ENCODE measurements at places on chromosomes 11 and 22.

GRCh38 chr22:47808236-47808635 lies 1045.8 kb downstream of the TBC1D22A start:
- no peak for DNase-seq

- no peak for DNase-seq
Observed at GRCh38 chr22:34019190-34019845, 99.0 kb upstream of the LARGE1 start.

DNA sequence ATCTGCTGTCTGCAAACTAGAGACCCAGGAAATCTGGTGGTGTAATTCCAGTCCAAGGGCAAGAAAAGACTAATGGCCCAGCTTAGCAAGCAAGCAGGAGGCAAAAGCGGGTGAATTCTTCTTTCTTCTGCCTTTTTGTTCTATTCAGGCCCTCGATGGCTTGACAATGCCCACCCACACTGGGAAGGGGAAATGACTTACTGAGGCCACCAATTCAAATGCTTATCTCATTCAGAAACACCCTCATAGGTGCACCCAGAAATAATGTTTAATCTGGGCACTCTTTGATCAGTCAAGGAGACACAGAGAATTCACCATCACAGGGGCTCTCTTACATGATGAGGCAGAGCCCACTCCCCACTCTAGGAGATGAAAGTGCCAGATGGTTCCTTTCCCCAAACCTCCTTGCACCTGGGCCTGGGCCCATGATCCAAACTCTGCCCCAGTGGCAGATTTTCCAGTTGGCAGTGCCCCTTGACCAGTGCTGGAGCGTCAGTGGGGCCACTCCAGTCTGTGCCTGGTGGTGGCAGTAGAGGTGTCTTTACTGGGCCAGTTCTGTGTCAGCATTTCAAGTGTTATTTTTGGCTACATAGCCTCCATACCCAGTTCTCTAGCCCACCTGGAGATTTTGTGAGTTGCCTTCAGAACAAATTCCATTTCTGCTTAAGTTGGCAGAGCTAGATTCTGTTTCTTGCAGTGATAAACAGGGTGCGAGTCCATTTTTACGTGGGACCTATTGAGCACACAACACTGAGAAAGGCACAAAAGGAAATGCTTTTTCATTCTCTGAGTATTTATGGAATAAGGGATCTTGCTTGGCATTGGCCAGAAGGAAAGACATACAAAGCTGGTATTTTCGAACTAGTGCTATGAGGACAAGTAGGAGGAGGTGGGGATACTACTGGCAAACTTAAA lies 7.5 kb downstream of the ELMOD1 start:
- DNase-seq, result no peak

- DNase-seq, result no peak
Observed at GRCh38 chr22:32850157-32850556, 48.7 kb downstream of the TIMP3 start.

DNA sequence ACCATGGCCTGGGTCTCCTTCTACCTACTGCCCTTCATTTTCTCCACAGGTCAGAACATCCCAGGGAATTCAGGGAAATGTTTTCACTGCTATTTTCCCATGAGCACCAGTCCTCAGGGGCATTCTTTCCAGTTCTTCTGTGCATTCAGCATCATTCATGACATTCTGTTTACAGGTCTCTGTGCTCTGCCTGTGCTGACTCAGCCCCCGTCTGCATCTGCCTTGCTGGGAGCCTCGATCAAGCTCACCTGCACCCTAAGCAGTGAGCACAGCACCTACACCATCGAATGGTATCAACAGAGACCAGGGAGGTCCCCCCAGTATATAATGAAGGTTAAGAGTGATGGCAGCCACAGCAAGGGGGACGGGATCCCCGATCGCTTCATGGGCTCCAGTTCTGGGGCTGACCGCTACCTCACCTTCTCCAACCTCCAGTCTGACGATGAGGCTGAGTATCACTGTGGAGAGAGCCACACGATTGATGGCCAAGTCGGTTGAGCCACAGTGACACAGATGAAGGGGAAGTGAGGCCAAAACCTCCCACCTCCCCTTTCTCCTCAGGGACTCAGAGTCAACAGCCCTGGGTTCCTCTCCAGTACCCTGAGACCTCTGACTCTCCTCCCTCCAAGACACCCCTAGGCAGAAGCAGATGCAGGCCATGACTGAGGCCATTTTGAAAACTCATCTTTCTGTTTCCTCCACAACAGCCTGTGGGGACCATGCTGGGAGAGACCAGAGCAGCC lies 15.9 kb upstream of the IGLL5 start:
- DNase-seq, result no peak

- DNase-seq, result no peak
Observed at GRCh38 chr11:75056814-75057213, 39.9 kb downstream of the OR2AT4 start.

DNA sequence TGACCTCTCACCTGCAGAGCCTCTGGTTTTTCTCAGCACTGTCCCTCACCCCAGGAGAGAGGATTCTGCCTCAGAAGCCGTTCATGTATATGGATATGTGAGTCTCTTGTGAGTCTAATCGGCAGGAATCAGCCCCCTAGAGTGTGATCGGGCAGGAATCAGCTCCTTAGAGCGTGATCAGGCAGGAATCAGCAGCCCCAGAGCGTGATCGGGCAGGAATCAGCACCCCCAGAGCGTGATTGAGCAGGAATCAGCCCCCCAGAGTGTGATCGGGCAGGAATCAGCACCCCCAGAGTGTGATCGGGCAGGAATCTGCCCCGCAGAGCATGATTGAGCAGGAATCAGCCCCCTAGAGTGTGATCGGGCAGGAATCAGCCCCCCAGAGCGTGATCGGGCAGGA lies 80.0 kb upstream of the EIF3D start:
- DNase-seq, result no peak

GRCh38 chr22:37633625-37634416 lies 5.6 kb upstream of the SH3BP1 start:
- peak; percentile 33 for DNase-seq

- DNase-seq, result no peak
Observed at GRCh38 chr11:19076744-19077589, 16.4 kb upstream of the MRGPRX2 start.

DNA sequence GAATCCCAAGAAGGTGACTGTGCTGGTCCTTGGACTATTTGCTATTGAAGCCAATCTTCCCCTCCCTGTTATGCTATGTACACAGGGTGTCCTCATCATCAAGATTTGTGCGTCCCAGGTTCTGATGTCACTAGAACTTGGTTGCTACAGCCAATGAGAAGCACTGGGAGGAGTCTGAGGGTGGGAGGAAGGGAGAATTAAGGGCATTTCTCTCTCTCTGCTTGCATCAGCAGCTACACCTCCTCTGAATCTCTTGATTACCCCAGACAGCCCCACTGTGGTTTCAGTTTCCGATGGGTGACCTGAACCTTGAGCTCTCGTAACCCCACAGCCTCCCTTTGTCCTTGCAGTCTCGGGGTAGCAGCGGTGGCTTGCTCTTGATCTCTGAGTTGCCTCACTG lies 212.4 kb upstream of the SESN3 start:
- DNase-seq, result no peak

DNA sequence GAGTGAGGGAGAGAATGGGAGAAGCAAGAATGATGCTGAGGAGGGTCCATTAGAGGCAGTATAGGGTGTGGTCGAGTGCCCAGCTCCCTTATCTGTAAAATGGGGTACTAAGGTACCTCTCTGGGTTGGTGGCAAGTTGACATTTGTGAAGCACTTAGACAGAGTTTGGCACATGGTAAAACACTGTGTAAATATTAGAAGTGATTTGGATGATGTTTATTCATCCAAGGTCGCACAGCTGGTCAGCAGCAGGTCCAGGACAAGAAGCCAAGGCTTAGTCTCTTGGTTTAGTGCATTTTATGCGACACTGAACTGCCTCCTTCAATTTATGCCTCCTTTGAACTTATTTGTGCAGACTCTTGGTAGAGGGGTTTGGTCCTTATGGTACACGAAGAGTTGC lies 19.4 kb downstream of the KREMEN1 start:
- no peak for DNase-seq

- DNase-seq, result no peak
Observed at GRCh38 chr11:45333001-45333971, 47.1 kb upstream of the SYT13 start.

DNA sequence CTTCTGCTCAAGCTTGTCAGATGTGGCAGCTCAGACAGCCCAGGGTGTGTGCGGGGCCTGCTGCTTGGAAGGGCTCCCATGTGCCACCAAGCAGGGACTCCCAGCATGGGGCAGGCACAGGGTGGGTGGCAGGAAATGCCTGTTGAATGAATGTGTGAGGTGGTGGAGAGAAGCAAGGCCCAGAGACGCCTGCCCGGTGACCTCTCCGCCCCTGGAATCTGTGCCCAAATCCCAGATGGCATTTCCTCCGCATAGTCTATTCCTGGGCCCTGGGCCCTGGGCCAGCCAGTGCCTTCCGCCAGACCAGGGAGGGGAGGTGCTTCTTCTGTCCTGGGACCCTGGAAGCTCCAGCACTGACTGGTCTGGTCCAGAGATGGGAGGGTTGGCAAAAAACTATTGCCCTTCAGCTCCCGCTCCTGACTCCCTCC lies 3.7 kb downstream of the CST6 start:
- DNase-seq, result no peak

- DNase-seq, result no peak
Observed at GRCh38 chr11:125372911-125373310, 123.2 kb downstream of the FEZ1 start.

DNA sequence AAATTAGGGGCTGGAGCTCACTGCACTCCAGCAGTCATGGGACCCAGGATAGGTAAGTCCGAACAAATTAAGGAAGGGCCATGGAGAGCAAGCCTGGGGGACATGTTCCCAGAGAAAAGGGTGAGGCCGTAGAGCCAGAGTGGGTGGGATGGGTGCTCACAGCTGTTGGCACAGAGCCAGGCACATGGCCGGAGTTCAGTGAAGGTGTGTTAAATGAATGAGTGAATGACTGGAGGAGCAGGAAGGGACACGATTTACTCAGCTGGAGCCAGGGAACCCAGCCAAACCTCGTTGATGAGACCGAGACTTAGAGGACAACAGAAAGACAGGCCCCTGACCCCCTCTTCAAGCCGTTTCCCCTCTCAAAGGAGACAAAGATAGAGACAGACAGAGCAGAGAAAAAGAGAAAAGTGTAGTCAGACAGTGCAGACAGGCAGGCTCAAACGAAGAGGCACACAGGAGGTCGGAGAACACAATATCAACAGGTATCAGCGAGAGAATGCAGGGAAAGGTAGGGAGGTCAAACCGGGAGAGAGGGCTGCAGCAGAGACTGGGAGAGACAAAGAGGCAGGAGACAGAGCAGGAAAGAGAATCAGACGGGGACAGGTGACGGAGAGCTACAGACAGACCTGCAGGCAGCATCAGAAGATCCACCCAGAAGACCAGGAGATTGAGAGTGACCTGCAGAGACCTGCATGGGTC lies 590 bp downstream of the SLCO2B1 start:
- no peak for DNase-seq

GRCh38 chr11:44576656-44577055 lies 11.2 kb downstream of the CD82 start:
- DNase-seq, result no peak

GRCh38 chr22:31952094-31952401 lies 7.7 kb downstream of the YWHAH start:
- no peak for DNase-seq

DNA sequence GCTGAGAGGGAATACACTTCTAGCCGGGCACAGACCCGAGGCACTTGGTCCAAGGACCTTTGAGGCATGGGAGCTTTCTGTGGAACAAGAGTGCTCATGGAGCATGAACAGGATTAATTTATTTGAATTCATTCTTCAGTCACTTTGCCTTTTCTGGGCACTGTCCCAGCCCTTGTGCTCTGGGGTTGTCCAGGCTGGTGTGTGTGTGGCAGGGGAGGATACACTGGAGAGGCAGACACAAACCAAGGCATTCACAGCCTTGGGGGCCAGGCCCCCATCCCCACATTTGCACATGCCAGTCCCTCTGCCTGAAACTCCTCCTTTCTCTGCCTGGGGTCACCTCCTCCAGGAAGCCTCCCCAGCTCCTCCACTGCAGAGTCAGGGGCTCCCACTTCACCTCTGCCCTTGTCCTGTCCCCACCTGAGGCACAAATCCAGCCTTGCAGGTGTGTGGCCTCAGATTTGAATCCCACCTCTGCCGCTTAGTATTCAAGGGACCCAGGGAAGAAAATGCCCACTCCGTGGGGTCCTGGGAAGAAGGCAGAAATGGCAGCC lies 55.5 kb downstream of the MYO7A start:
- no peak for DNase-seq

GRCh38 chr22:37331856-37332536 lies 49.7 kb downstream of the CYTH4 start:
- no peak for DNase-seq

DNA sequence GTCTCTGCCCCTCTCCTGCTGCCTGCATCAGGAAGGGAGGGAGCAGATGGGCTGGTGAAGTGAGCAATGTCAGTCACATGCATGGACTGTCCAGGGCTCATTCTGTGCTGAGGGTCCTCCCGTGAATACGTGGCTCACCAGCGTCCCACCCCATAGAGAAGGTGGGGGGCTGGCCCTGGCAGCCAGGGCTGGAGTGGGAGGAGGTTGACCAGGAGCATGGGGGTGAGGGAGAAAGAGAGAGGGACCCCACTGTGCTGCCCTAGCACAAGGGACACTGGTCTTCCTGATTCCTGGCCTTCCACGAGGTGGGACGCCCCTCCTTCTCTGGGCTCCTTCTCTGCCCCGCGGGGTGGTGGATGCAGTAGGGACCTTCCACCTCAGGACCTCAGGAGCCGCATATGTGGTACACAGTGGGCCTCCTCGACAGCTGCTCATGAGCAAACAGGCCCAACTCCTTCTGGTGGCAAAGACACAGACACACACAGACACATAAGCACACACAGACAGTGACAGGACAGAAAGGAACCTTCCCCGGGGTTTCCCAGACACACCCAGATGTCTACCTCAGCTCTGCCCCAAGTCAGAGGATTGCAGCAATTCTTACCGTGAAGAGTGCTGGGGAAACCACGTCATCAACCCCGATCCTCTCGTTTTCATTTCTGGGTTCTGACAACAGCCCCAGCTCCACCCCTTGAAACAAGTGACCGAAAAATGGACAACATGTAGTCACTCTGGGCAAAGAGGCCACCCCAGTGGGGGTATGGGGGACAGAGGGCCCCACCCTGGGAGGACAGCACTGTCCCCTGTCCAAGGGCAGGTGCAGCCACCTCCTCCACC lies 3.6 kb upstream of the APOBEC3A start:
- DNase-seq, result no peak

GRCh38 chr11:15670520-15671070 lies 555.9 kb downstream of the INSC start:
- no peak for DNase-seq

GRCh38 chr22:44580176-44581095 lies 82.4 kb upstream of the RTL6 start:
- DNase-seq, result no peak

DNA sequence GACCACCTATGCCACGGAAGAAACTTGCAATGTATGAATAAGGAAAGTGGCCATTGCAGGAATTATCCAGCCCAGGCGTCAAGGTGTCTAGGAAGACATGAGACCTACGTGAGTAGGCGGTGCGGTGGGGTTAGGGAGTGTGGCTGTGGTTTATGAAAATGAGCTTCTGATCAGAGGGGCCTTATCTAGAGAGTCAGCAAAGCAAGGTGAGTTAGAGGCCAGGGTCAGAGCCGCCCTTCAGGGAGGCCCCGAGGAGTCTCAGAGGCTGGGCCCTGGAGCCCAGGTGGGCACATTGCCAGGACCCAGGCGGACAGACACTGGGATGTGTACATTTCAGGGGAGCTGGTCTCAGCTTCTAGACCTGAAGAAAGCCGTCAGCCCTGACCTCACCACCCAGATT lies 13.8 kb upstream of the LINC01488 start:
- no peak for DNase-seq

Measured in BJ (cell line).